Activated gamma-delta T cell treated with anti-CD3 and anti-CD28 coated beads, Interleukin-2, amount 50 U/mL, for 16 hours (primary cell): ENCODE measurements at places on chromosomes 6 and 20.

DNA sequence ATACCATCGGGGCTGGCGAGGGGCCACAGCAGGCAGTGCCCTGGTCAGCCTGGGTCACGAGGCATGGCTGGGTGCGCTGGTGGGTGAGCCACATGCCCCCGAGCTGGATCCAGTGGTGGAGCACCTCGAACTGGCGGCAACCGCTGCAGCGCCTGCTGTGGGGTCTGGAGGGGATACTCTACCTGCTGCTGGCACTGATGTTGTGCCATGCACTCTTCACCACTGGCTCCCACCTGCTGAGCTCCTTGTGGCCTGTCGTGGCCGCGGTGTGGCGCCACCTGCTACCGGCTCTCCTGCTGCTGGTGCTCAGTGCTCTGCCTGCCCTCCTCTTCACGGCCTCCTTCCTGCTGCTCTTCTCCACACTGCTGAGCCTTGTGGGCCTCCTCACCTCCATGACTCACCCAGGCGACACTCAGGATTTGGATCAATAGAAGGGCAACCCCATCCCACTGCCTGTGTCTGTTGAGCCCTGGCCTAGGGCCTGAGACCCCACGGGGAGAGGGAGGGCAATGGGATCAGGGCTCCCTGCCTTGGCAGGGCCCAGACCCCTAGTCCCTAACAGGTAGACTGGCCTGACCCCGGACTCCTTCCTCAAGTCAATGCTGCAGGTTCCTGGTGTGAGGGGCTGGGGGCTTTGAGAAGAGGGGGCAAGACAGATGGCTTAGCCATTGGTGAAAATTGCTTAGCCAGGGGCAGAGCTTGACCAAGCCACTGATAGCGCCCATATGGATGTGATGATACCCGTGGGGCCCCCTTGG is 598 bp downstream of the TMEM239 start:
- DNase-seq, result no peak

GRCh38 chr20:15005300-15005986 is 668.0 kb upstream of the FLRT3 start:
- DNase-seq, result no peak

DNA sequence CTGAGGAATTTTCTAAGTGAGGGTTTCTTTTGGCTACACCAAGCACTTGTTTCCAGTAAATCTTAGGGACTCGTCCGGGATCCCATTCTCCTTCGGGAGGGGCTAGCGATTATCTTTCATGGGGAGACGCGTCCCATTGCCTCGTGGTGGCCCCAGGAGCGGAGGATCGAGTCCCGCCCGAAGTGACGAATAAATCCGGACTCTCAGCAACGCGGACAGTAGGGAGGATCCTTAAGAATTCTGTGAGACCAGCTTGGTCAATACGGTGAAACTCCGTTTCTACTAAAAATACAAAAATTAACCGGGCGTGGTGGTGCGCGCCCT is 69.1 kb upstream of the PRSS16 start:
- no peak for DNase-seq

DNA sequence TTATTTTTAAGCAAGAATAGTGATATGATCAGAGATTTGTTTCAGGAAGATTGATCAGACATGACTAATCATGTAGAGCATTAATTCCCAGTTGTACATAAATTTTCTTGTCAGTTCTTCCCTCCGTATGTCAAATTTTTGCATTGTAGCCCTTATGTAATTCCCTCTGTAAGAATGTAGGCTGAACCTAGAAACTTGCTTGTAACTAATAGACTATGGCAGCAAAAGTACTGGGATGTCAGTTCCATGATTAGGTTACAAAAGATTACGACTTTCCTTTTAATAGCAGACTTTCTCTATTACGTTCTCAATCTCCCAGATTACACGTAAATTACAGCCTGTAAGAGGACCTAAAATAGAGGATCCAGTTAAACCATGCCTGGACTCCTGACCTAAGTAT is 79.4 kb upstream of the EPHA7 start:
- no peak for DNase-seq

- no peak for DNase-seq
Observed at GRCh38 chr20:47117773-47118172, 223.1 kb downstream of the EYA2 start.

GRCh38 chr6:98847416-98847778 is 13.0 kb downstream of the POU3F2 start:
- no peak for DNase-seq

DNA sequence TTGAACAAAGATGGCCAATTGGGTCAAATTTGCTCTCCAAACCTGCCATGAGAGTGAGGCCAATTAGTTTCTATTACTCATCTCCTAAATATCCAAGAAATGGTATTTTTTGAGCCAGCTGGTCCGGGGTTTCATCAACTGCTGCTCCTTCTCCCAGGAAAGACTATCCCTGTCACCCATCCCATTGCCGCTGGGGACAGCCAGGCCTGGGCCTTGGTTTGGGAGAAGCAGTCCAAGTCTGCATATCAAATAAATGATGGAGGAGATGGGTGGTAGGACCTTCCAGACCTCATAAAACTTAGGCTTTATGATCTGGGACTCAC is 46.7 kb upstream of the TTPAL start:
- no peak for DNase-seq

DNA sequence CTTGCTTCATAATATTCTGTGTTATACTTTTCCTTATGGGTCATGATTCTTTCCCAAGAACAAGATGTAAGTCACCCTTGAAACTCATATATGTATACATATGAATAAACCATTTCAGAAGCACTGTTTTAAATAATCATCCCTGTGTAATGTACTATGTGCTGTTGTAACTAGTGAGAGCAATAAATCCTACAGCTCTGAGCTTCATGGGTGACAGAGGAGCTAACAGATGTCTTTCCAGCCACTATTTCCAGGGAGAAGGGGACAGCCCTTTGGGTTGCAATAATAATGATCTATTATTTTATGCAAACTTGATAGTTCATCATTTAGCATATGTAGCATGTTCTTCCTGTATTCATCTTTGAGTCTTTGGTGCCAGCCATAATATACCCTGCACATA is 342.8 kb downstream of the KIF16B start:
- DNase-seq, result no peak

DNA sequence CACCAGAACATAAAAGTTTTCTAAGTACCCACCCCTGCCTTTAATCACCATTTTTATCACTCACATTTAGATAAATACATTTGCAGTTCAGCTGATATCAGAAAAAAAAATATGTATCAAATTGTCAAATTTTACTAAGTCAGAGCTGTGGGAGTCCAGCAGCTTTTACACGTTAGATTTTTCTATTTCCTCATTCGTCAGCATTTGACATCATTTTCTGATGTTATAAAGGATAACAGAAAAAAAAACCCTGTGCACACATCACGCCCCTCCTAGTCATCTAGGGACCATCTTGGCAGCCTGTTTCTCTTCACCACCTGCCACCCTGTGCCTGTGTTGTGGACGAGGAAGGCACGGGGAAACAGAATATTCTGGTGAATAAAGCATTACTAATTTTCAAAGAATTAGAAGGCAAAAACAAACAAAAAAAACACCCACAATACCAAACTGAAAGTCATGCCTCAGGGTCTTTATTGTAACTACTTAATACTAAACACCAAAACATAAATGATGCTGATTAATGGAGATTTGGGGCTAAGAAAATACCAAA is 12.4 kb downstream of the B4GALT5 start:
- DNase-seq, result no peak
